ENCODE measurements at places on chromosomes 13 and 19. TPM values are rescaled to one million over a fixed set of nuclear protein-coding genes. Genes with fewer than 3 reads are reported as not detected.

- no peak for DNase-seq
Observed at GRCh38 chr13:28357911-28358433, 137.0 kb downstream of the FLT1 start.

CEACAM7 gene
- polyA plus RNA-seq, result not detected

DNA sequence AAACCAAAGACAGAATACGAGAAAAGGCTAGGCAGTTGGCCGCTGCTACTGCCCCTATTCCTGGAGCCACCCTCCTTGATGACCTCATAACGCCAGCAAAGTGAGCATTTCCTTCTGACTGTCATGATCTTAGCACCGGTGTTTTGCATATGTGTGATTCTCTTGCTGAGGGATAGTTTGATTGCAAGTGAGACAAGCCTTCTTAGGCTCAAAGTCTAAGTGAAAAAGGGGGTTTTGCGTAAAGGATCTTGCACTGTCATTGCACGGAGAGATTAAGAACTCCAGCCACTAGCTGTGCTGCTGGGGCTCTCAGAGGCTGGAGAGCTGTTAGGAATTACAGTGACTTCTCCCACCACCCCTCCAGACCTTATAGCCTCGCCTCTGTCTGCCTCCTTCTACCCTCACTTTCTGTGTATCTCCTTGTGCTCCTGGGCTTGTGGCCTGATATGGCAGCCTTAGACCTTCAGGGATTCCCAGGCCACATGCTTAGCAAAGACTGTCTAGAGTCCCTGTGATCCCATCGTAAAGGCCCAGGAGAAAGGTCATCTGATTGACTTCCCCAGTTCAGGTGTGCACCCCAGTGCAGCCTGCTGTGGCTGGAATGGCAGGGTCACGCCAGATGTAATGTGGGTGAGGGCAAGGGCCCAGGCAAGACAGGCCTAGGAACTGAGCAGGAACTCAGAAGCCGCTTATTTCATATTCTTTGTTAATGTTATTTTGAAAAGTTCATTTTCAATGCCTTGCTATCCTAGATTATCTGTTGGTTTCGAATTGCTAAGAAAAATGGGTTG is 12.6 kb downstream of the GPATCH1 start:
- DNase-seq, result no peak

- no peak for DNase-seq
Observed at GRCh38 chr19:47391510-47392223, 27.7 kb downstream of the MEIS3 start.

GRCh38 chr13:73057284-73058063 is 1.3 kb upstream of the KLF5 start:
- DNase-seq, result no peak

DNA sequence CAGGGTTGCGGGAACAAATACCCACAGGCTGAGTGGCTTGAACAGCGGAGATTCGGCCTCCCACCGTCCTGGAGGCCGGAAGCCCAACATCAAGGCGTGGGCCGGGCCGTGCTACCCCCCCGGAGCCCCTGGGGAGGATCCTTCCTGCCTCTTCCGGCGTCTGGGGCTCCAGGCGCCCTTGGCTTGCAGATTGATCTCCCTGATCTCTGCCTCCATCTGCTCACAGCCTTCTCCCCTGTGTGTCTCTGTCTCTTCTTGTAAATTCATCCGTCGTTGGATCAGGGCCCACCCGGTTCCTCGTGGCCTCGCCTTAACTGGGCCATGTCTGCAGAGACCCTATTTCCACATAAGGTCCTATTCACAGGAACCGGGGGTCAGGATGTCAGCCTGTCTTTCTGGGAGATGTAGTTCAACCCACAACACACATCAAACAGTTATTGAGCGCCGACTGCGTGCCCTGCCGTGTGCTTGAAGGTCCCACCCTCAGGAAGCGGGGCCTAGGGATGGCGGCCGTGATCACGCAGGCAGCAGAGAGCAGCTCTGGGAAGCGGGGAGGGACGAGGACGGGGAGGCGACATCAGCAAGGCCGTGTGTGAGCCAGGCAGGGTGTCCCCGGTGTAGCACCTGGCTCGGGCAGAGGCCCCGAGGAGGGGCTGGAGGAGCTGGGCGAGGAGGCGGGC is 21.3 kb downstream of the HCN2 start:
- DNase-seq, result no peak

GRCh38 chr13:80486402-80486801 is 145.5 kb upstream of the SPRY2 start:
- DNase-seq, result no peak

GRCh38 chr13:45859705-45860104 is 8.2 kb upstream of the SIAH3 start:
- DNase-seq, result no peak

DNA sequence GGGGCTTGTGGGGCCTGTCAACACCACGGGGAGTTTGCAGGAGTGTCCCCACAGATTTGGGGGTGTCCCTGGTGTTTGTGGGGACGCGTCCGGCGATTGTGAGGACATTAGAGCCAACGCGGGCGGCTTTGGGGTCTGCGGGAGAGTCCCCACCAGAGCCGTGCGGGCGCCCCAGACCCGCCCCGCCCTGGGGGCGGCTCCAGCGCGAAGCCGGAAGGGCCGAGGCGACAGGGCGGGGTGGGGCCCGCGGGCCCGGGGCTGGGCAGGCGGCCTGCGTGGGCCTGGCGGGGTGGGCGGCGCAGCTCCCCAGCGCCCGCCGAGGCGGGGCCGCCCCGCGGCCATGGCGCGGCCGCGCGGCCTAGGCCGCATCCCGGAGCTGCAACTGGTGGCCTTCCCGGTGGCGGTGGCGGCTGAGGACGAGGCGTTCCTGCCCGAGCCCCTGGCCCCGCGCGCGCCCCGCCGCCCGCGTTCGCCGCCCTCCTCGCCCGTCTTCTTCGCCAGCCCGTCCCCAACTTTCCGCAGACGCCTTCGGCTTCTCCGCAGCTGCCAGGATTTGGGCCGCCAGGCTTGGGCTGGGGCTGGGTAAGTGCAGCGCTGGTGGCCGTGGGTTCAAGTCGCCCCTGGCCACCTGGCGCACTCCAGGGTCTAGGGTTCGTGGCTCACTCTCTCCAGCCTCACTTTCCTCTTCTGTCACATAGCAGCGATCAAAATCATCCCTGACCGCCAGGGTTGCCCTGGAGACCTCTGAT is 10.3 kb downstream of the PDE4A start:
- no peak for DNase-seq
